Renal cortical epithelial cell (primary cell): ENCODE measurements at places on chromosomes 3 and 15.

DNA sequence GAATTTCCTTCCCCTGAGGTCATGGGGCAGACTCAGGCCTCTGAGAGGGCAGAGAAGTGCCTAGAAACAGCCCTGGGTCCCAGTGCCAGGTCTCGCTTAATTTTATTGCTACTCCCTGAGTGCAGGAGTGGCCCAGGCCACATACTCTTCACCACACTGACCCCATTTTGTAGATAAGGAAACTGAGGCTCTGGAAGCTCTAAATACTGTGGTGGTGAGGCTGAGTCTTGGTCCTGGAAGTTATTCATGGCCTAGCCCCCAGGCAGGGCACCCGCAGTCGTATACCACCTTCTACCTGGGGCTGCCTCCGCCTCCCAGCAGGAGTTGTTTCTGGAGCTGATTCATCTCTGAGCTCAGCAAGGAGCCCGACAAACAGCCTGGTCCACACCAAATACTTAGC, 9.8 kb downstream of the ATP2B2 start:
- no peak for DNase-seq

DNA sequence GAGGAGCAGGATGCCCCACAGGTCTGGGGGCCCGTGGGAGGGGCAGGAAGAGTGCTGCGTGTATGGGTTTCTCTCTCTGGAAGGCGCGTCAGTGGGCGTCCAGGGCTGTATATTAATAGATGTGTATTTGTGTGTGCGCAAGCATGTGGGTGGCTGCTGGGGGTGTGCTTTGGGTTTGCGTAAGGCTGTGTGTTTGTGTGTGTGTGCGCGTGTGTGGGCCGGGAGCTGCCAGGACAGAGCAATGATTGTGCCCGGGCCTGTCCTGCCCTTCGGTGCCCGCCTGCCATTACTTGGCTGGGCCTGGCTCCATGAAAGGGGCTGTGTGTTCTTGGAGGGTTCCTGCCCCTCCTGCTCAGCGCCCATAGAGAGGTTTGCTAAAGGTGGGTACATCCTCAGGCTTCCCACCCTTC, 16.3 kb downstream of the CSPG4 start:
- no peak for DNase-seq

GRCh38 chr3:113214917-113215595, 3.7 kb downstream of the BOC start:
- DNase-seq, result no peak

- DNase-seq, result no peak
Measured at GRCh38 chr3:27903446-27903845, 181.3 kb upstream of the EOMES start.
